T-helper 2 cell (primary cell): ENCODE measurements at places on chromosomes 3 and 15.

DNA sequence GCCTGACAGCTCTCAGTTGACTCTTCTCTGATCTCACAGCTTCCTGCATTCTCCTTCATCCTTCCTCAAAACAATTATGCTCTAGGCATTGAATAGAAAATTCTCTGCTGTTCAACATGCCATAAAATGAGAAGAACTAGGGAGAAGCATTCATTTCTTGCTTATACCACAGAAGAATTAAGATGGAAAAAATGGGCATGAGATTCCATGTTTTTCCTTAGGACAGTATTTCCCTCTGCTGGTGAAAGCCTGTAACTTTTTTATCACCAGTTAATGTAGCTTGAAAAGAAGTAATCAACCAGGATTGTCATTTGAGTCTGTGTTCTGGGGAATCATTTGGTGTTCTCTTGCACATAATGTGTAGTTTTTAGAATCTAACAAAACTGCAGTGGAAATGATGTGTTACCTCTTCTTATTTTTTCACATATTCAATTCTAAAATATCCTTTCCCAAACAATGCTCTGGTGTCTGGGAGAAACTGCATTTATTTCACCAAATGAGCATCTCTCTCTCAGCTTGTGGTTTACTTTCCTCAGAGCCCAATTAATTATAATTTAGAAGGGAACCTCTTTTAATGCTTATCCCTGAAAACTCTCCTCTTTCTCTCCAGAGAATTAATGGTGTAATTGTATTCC is 92.8 kb upstream of the DCBLD2 start:
- no peak for DNase-seq

DNA sequence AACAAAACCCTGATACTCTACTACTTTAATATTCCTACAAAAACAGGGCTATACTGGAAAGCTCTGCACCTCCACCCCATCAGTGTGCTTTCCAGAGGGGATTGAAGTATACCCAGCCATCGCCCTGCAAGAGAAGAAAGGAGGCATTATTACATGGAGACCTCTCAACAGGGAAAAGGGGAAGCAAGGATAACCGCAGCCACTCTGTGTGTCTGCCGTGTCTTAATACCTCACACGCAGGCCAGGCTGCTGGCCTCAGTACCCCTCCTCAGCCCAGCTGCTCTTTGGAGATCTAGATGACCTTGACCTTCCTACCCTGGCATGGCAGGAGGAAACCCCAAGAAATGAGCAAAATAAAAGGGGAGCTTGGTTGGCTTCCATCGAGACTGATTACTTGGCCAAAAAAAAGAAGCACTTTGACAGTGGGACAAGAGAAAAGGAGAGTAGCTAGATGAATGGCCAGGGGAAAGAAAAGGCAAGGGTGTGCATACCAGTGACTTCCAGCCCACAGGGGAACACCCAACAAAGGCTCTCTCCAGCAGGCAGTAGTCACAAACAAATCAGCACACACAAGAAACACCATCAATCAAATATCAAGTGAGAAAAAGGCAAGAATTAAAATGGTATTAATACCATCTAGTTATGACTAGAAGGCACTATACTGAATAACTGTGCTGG is 129.4 kb downstream of the STT3B start:
- no peak for DNase-seq

DNA sequence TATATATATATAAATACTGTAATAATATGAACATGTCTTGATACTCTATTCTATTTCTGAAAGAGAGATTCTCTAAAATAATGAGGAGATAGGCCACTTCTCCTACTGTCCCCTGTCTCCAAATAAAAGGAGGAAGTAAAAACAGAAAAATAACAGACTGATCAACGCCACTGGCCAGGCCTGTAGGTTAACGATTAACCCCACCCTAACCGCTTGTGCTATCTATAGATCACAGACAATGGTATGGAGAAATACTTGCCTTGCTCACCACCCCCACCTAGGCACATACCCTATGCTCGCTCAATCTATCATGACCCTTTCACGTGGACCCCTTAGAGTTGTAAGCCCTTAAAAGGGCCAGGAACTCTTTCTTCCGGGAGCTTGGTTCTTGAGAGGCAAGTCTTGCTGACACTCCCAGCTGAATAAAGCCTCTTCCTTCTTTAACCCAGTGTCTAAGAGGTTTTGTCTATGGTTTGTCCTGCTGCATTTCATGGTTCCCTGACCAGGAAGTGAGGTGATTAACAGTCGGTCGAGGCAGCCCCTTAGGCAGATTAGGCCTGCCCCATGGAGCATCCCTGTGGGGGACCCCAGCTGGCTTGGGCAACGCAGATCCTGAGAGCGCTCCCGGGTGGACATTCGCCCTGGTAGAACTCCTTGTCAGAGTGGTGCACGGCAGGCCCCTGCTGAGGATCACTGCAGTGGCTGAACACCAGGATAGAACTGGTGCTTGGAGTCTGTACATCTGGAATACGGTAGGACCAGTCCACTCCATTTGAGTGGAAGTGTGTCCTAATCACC is 521.8 kb upstream of the CNTN3 start:
- DNase-seq = no peak

DNA sequence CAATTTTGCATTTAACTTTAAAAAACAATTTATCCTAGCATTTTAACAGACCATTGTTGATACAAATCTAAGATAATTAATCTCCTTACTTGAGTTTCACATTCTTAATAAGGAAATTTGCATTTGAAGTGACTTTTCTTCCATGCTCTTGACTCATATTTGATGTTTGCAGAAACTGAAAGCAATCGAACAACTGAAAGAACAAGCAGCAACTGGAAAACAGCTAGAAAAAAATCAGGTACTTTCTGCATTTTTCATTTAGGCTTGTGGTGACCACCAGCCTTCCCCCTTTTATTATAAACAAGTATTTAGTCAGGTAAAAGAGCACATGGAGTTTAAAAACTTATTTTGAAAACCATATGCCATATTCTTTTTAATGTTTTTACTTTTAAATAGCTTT is 20.1 kb upstream of the SELENOT start:
- DNase-seq = no peak

DNA sequence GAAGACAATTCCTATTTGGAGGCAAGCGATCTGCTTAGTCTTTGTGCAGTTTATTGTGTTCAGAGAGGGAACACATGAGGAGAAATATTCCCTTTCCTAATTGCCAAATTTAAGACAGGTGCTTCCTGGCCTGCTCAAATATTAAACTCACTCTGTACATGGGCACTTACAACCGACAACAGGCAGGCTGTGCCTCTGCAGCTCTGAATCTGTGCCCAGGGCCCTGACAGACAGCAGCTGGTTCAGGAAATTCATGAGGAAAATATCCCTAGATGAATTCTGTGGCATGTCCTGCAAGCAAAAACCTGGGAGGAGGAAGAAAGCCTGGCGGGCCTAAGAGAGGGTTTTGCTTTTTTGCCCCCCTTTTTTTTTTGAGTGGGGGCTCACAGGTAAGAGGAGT is 169.3 kb upstream of the TRIM42 start:
- no peak for DNase-seq

GRCh38 chr3:21898316-21898715 is 147.3 kb upstream of the ZNF385D start:
- no peak for DNase-seq

GRCh38 chr3:24435584-24435983 is 59.1 kb downstream of the THRB start:
- DNase-seq = no peak

GRCh38 chr15:92749216-92749615 is 93.6 kb upstream of the FAM174B start:
- no peak for DNase-seq

DNA sequence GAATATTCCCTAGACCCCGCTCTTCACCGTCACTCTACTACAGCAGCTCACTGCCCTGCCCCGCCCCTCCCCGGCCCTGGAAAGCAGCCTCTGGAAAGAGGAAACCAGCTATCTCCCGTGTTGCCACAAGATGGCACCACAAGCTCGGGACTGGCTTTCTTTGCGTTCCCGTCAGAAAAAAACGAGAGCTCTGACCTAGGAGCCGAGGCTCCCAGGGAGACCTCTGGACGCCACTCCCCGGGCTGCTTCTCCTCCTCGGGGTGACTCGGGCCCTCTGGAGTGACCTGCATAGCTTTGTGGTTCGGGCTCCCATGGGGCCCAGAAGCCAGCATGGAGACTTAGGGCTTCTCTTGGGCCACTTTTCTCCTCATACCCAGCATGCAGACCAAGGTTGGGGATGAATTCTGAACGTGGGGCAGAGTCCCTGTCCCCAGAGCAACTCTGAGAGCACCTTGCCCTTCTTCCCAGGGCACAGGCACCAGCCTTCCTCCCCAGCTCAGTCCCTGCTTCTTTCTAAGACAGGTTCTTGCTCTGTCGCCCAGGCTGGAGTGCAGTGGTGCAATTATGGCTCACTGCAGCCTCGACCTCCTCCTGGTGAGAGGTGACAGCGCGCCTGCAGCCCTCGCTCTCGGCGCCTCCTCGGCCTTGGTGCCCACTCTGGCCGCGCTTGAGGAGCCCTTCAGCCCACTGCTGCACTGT is 19.0 kb downstream of the STOML1 start:
- DNase-seq = peak; percentile 42

GRCh38 chr3:136184703-136185102 is 11.4 kb downstream of the MSL2 start:
- no peak for DNase-seq

DNA sequence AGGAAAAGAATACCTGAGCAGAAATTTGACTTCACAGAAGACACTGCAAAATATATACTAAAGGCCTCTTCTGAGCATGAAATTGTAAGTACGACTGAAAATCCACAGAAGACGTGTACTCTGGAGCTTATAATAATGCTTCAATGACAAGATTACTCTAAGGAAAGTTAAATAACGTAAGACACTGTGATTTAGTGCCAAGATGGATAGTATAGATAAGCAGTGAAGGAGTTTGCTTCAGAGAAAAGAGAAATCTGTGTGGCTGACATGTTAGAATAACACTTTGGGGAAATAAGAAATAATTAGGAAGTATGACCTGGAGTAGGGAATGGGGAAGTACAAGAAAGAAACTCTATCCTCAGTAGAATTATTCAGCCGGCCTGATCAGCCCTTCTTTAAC is 28.9 kb downstream of the ALDH1A2 start:
- no peak for DNase-seq

GRCh38 chr3:19029837-19030521 is 118.3 kb upstream of the KCNH8 start:
- DNase-seq = no peak

DNA sequence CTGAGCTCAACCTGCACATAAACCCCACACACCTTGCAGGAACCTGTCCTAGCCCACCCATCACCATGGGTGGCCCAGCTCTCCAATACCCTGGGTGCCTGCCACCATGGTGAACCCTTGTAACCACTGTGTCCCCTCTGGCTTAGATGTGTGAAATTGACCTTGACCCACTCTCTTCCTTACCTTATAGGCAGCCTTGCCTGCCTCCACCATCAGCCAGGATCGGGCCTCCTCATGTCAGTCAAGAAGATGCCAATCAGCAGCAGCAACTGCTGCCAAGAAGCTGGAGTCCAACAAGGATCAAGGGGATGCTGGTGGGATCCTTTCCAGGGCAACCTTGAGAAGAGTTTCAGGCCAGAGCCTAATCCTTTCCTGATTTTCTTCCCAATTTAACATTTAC is 8.8 kb upstream of the CYP11A1 start:
- no peak for DNase-seq

DNA sequence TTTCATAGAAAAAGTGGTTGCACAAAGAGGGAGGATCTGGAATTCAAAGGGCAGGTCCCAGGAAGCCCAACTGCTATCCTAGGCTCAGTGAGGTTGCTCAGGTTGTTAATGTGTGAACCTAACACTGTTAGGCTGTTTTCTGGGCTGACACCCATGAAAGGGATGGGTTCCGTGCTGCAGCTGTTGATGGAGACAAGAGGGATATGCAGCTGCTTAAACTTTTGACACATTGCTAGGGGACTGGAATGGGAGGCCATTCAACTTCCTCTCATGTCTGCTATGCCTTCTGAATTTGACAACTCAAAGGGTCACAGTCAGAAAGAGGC is 198.0 kb upstream of the NR2E3 start:
- no peak for DNase-seq

DNA sequence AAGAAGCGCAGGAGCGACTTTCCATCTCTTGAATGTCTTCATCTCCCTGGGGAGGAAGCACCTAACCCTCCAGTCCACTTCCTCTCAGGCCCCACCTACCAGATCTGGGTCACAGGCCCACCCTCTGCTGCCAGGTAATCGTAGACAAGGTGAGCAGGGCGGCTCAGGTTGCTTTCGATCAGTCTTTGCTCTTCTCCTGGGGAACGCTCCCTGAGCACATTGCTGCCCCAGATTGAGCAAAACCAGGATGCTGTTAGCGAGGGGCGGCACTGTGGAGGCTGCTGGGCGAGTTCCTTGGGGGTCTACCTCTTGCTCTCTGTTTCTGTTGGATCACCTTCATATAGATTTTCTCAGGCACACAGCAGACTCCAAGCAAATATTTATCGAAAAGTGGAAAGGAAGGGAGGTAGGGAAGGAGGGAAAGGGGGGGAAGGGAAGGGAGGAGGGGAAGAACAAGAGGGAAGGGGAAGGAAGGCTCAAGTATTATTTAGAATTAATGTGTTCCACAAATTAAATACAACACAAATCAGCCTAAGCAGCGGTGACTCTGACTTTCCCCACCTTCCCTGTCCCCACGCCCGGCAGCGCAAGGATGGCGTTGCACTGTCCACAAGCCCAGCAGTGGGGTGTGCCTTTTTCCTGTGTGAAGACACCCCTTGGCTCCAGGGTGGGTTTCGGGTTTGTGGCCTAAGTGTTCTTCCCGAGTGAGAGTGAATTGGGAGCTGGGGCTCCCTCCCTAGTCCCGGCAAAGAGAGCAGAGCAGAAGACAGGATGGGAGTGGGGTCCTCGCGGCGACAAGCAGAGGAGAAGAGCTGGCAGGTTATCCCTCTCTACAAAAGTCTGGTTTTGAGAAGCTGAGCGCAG is 6.1 kb upstream of the PCSK6 start:
- DNase-seq = no peak
